ENCODE measurements at places on chromosomes 7 and 10.

GRCh38 chr10:80437227-80437626 lies 16.9 kb upstream of the TSPAN14 start:
- DNase-seq: no peak

- no peak for DNase-seq
These were observed 139.4 kb downstream of the LHPP start for GRCh38 chr10:124601016-124601415.

DNA sequence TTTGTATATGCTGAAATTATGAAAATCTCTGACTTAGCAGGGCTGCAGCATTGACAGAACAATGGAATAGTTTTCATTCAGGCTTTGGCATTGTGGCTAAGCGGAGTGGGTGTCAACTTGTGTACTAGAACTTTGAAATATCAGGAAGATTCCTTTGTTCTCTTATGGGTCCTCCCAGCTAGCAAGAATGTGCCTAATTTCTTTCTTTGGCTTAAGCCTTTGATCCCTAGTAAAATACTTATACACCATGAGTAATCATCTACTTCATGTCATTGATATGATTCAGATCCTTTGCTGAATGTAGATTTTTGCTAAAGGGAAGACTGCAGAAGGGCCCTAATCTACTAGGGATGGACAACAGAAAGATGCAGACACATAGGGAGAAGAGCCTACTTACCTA lies 6.2 kb downstream of the AVL9 start:
- no peak for DNase-seq

DNA sequence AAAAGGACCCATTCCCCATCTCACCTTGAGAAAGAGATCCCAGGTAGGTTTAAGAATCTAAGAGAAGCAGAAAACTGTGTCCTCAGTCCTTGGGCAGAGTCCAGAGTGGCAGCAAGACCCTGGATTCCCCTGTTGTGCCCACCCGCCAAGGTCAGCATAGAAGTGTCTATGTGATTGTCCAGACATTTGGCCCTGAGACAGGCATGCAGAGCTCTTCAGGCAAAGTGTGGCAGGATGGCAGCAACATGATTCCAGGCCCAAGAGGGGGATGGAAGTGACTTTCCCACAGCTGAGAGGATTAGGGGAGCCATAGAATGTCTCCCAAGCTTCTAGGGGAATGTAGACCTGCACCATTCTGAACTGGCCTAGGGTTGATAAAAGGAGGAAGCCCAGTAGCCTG lies 39.1 kb upstream of the OPALIN start:
- no peak for DNase-seq

DNA sequence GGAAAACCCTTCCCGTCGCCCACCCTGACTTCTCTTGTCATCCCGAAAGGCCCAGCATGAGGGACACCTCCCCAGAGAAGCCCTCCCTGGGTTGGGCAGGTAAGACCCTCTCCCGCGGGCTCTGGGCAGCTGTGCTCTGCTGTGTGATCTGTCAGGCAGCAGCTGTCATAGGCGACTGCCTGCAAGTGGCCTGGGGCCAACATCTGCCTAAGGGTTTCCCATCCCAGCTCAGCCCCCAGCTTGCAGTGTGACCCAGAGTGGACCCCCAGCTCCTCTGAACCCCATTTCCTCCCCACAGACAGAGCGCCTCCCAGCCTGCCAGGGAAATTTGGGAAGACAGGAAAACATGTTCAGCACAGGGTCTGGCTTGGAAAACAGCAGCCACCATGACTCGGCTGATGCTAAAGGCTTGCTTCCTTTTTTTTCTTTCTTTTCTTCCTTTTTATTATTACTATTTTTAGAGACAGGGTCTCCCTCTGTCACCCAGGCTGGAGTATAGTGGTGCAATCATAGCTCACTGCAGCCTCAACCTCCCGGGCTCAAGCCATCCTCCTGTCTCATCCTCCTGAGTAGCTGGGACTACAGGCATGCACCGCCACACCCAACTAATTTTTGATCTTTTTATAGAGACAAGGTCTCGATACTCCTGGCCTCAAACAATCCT lies 18.3 kb upstream of the TNRC18 start:
- DNase-seq: no peak

DNA sequence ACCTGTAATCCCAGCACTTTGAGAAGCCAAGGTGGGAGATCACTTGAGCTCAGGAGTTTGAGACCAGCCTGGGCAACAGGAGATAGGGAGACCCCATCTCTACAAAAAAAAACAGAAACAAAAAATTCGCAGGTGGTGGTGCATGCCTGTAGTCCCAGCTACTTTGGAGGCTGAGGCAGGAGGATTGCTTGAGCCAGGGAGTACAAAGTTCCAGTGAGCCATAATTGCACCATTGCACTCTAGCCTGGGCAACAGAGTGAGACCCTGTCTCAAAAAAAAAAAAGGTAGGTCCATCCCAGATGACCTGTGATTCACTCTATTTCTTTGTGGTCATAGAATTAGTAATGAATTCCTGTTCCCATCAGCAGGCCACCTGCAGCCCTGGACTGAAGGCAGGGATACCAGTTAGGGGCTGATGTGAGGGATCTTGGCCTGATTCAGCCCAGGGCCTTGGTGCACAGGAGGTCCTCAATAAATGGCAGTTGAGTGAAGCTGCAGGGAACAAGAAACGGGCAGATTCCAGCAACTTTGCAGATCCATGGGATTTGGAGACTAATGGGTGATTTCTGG lies at the start of gene MYH16:
TSS of gene MYH16 (plus strand) at position 364 of the 570 bp plus-strand sequence.
- DNase-seq: no peak

Data from activated T-cell treated with anti-CD3 and anti-CD28 coated beads for 24 hours (primary cell).